Stimulated activated CD8-positive, alpha-beta memory T cell treated with anti-CD3 and anti-CD28 coated beads, Interleukin-7, amount 100 ng/mL, for 4 hours (primary cell): ENCODE measurements at places on chromosomes 1 and 21.

DNA sequence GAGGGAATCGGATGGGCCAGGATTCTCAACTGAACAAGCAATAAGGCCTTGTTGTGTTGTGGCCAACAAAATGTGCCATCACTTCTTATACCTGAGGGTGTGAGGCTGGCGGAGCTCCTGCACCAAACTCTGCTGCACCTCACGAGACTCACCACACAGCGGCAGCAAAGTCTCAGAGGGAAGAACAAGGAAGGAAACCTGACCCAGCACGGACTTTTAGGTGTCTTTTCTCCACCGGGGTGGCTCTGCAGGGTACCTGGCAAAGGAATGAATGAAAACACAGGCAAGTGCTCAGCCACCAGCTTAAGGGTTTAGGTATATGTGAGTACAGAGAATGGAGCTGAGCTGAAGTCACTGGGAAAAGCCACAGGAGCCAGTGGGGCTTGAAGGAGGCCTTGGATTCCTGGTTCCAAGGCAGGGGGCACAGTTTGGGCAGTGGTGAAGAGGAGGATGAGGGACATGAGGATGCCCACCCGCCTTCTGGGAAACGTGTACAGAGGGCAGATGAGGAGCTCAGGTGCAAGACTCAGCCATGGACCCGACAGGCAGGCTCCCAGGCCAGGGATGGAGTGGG lies 31.1 kb upstream of the HSD3B1 start:
- DNase-seq: no peak

DNA sequence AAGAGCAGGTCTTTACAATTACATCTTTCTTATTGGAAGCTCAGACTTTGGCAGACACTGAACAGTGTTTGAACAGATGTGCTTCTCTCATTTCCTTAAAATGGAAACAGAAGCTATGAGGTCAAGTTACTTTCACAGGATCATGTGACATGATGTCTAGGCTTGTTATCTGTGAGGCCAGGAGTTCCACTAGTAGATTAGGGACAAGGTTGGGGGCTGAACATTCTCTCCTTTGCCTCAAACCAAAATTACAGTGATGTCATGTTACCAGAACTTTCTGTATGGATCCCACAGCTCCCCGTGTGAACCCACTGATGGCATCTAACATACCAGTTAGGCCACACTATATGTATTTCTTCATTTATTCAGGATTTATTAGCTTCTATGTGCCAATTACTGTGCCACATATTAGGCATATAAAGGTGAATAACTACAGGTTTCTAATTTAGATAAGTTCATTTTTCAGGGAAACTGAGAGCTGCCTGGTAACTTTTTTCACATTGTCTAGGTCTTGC lies 6.0 kb downstream of the DYNLT5 start:
- DNase-seq: no peak

- DNase-seq: no peak
These were observed 3.2 kb downstream of the MYBPH start for GRCh38 chr1:203172184-203173010.

- DNase-seq: no peak
These were observed 17.6 kb downstream of the INTS3 start for GRCh38 chr1:153745417-153745816.

DNA sequence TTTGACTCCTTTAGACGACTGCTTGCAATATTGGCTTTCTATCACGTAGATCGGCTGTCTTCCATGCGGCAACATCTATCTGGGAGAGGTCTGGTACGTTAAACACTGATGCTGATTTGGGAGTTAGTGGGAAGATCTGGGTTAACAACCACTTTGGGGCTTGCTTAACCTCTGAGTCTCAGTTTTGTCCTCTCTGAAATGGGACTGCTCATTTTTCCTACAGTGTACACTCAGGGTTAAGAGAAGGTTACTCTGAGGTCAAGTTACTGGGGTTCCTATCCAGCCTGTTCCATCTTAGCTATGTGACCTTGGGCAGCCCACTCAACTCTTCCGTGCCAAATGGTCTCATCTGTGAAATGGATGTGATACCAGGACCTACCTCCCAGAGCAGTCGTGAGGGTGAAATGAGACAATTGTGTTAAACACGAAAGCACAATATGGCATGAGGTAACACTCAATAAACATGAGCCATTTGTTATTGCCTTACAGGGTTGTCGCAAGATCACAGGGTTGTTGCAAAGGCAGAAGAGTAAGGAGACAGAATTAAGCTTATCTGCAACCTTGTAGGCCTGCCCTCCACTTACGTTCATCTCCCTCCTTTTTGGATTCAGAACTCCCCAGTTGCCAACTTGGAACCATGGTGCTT lies 5.6 kb downstream of the ABCA4 start:
- no peak for DNase-seq

GRCh38 chr21:34592120-34592955 lies 22.6 kb downstream of the RCAN1 start:
- no peak for DNase-seq

GRCh38 chr1:227900571-227901051 lies 47.1 kb downstream of the WNT9A start:
- no peak for DNase-seq

- DNase-seq: peak; percentile 50
These were observed 56.7 kb downstream of the S1PR1 start for GRCh38 chr1:101293461-101294051.

DNA sequence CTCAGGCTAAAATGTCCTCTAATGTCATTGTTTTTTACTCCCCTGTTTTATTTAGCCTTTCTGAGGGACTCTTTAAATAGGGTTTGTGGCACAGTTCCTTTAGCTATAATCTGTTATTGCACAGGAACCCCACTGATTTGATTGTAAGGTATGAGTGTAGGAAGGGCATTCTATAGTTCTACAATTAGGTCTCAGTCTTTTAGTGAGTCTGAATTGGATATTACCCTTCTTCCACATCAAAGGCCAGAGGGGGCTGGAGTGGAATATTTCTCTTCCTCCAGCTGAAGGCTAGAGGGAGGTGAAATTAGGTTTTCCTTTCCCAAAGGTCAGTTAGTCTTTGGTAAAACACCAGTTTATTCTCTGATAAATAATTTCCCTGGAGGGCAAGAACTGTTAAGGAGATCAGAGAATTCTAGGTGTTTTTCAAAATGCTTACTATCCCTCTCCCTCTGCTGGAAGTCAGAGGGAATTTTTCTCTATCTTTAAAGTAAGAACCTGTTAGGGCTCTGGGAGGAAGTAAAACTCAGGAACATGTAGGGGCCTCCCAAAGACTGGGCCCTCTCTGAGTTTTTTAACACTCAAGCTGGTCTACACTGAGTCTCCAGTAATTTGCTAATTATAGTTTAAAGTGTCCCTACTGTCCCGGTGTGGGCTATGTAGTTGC lies 176.3 kb upstream of the ZNHIT6 start:
- no peak for DNase-seq

DNA sequence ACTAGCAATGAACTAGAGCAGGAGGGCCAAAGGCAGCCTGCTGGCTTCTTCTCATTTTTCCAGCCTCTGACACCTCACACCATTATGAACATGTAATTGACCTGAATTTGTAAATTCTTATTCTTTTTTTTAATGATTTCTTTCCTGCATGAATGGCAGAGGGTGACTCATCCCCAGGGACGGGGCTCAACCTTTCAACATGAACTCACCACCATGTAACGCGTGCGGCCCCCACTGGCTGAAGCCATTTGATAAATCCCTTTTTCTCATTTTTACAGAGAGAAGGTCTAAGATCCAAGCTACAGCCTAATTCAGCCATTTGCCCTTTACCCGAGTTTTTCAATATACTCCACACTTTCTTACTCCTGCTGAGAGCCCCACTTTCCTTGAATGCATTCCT lies 9.3 kb upstream of the ETS2 start:
- no peak for DNase-seq

DNA sequence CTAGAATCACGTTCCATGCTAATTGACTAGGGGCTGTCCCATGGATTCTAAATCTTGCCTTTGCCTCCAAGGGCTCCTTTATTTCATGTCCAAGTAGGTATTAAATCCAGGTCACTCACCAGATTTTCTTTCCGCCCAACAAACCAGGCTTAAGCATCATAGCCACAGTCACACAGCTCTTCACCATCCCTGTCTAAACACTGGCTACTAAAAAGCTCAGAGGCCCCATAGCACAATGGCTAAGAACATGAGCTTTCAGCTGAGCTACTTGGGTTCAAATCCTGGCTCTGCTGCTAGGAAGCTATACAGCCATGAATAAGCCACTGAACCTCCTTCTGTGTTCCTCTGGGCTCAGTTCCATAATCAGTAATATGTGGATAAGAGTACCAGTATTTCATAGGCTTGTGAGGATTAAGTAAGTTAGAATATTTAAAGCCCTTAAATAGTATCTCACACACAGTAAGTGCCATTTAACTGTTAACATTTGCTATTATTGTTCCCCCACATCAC lies 277.2 kb upstream of the GJB5 start:
- DNase-seq: no peak

GRCh38 chr1:19967808-19968207 lies 11.6 kb downstream of the PLA2G2A start:
- DNase-seq: no peak

- no peak for DNase-seq
These were observed 2.1 kb upstream of the A3GALT2 start for GRCh38 chr1:33322870-33323585.

DNA sequence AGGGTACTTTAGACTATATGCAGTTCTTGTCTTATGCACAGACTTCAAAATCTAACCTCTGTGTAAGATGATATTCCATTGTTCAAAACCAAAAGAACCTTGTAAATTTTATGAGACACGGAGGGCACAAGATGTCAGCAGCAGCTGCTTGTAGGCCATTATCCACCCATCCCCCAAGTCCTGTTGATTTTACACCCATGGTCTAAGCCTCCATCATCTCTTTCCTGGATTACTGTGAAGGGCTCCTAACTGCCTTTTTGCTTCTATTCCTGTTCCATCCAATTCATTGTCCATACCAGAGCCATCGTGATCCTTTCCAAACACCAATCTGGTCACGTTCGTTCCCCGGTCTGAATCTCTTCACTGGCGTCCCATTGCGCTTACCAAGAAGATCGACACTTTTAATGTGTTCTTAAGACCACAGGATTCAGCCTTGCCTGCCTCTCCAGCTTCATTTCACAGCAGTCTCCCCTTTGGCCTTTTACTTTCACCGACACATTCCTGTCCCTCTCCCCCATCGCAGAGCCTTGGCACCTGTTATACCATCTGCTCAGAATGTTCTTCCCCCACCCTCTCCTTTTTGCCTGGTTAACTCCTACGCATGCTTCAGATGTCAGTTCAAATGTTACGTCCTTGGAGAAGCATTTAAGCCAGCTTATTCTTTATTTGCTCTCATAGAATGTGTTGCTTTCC lies 107.3 kb upstream of the POU3F1 start:
- DNase-seq: no peak

DNA sequence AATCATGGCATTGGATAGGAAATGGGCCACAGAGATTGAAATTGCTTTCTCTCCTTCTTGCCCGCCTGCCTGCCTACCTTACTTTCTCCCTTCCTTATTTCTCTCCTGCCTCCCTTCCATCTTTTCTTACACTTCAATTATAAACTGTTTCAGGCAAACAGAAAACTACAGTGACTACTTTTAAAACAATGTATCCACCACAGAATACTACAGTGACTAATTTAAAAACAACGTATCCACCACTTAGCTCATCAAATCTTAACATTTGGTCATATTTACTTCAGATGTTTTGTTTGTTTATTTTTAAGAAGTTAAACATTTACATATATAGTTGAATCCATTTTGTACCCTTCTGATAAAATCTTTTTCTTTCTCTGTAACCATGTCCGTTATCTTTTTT lies 54.4 kb downstream of the SNRPE start:
- no peak for DNase-seq
